ENCODE measurements at places on chromosomes 6 and 20.

GRCh38 chr20:56200456-56200855 is 48.1 kb upstream of the MC3R start:
- DNase-seq: peak; percentile 20

GRCh38 chr20:2798814-2799213 is 1.6 kb downstream of the CPXM1 start:
- no peak for DNase-seq

DNA sequence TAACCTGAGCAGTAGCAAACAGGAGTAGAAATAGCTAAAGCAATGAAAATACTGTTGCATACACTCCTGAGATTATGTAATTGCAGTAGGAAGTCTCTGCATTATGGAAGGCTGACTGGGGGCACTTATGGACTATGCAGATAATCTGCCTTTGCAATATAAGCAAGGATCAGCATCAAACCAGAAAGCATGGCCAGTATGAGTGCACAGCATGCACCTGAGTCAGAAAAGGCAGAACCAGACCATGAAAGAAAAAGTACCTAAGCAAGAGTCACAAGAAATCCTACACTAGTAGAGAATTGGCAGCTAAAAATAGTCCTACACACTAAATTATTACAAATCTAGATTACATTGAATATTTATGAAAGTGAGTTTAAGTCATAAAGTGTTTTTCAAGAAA is 164.3 kb downstream of the KIF6 start:
- no peak for DNase-seq

DNA sequence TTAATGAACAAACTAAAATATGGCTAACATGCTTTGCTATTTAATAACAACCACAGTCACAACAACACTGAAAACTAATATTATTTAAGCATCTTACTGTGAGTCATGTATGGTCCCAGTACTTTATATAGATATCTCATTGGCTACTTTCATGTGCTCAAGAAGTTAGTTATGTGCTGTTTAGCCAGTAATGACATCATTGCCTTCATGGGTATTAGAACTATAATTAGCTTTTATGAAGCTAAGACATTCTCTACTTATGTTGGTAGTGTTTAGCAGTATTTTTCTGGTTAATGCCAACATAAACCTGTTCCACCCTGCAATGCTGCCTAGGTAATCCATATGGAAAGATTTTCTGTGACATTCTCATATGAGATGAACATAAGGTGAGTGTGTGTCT is 56.1 kb downstream of the ADGRG6 start:
- no peak for DNase-seq

DNA sequence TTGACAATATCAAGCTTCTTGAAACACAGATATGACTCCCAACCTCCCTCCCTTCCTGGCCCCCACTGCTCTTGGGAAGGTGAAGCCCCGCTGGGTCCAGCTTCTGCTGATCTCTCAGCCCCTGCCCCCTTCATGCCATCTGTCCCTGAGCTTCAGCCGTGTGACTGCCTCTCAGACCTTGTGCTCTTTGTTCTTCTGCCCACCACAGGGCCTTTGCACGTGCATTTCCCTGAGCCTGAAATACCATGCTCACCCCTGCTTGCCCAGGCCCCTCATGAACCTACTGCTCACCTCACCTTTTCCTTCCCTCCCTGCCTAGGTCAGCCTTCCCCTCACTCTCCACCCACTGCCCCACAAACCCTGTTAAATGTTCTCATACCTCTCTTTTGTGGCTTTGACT is 241.7 kb upstream of the PMEPA1 start:
- DNase-seq: no peak

GRCh38 chr6:21201187-21201586 is 392.4 kb upstream of the SOX4 start:
- DNase-seq: no peak

All from KBM-7 (cell line).